Activated naive CD4-positive, alpha-beta T cell (primary cell): ENCODE measurements at places on chromosomes 1 and 21.

- DNase-seq = no peak
Observed at GRCh38 chr1:226637147-226637935, 88.8 kb downstream of the STUM start.

GRCh38 chr1:34885405-34886247 is 26.1 kb upstream of the SMIM12 start:
- DNase-seq = no peak

- DNase-seq = no peak
Observed at GRCh38 chr21:36539434-36540150, 59.7 kb upstream of the CLDN14 start.

- no peak for DNase-seq
Observed at GRCh38 chr1:38778521-38778920, 81.1 kb downstream of the RRAGC start.

GRCh38 chr1:101008229-101008834 is 17.3 kb downstream of the DPH5 start:
- no peak for DNase-seq

DNA sequence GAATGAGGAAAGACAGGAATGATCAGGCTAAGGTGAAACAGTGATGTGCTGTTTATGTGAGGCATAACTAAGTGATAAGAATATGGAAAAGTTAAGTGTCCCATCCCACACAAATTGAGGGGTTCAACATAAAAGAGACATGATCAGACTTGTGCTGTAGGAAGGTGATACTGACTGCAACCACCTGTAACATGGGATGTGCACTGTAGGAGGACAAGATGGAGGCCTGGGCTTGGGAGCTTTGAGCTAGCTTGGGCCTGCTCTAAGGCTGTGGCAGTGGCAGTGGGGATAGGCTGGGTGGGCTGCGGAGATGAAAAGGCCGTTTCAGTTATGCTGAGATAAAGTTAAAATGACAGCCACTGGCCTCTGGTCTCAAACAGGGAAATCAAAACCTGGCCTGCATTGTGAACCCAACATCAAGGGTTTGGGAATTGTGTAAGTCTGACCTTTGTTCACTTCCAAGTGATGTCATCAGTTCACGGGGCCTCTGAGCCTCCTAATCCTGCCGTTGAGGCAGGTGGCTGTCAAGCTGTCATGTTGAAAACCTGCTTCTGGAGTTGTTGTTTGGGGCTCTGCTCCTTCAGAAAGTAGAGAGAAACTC is 61.2 kb upstream of the TENT5C start:
- no peak for DNase-seq
